DMS79 (cell line): ENCODE measurements at places on chromosomes 6 and 20.

DNA sequence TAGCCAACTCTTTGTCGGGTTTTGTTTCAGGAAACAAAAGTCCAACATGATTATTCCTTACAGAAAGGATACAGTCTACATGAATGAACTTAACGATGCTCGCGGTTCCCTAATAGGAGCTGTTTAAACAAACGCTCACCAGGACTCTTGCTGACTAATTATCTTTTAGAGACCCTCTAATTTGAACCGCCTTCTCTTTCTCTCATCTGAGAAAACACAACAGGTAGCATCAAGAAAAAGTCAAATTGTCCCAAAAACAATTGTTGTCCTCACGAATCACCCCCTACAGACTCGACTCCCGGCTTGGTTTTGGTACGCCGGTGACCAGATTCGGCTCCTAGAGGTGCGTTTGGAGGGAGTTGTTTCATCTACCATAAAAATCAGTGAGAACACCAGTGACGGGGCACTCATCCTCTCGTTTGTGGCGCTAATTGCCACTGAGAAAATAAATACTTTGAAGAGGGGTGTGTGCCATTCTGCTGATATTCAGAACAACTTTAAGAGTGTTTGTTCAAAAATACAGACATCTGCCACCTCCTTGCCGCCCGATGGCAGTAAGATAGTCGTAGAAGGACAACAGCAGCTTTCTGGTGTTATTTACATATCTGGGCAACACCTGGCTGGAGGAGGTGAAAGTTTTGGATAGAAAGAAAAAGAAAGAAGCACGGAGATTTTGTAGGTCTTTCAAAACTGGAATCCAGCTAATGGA, 1.1 kb upstream of the SIM1 start:
- no peak for DNase-seq

GRCh38 chr20:16271450-16271849, 301.8 kb downstream of the KIF16B start:
- no peak for DNase-seq

- no peak for DNase-seq
Observed at GRCh38 chr6:116812051-116812650, 16.7 kb downstream of the GPRC6A start.

GRCh38 chr6:151451417-151451949, 443 bp downstream of the RMND1 start:
- DNase-seq, result no peak

- no peak for DNase-seq
Observed at GRCh38 chr6:88749849-88750248, 213.6 kb downstream of the RNGTT start.

DNA sequence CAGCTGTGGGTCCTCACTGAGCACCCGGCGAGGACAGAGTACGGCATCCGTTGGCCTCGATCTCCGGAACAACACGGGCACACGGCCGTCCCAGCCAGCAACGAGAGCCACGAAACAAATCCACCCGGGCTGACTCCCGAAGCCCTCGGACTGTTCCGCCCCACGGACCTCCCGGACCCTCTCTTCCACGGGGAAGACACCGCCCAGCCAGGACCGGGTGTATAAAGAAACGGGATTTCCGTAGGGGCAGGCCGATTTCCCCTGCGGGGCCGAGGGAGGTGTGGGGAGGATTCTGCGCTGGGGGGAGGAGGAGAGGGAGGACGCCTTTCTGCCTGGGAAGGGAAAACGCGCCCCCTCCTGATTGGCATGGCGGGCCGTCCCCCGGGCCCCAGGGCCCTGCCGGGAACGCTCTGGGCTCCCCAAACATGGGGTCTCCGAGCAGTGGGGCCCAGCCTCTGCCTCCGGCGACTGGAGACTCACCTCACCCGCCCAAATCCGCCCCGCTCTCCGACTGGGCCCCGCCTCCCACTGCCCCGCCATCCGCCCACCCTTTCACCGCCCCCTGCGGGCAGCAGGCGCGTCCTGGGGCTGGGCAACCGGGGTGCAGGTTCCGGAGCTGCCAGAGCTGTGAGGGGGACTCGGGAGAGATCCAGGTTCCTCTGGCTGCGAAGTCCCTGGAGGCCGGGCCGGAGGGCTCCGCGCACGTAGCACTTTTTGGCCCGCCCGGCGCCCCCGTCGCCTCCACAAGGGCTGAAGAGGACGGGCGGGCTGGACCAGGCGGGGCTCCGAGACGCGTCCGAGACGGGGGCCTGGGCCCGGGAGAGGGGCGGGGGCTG, 679 bp upstream of the PPDPF start:
- DNase-seq, result peak; percentile 84

DNA sequence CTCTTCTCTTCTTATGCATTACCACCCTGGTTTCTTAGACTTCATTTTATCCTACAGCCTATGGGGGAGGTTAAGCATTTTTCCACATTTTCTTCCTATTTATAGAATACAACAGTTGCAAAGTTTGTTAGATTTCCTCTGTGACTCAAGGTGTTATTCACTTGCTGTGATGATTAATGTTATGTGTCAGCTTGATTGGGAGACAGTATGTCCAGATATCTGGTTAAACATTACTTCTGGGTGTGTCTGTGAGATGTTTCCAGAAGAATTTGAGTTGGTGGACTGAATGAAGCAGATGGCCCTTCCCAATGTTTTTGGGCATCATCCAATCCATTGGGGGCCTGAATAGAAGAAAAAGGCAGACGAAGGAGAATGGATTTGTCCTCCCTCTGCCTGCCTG, 131.3 kb downstream of the C6orf118 start:
- DNase-seq, result no peak

GRCh38 chr6:148342350-148343046, at the start of gene SASH1:
Gene SASH1 (plus strand): TSS chr6:148342838. CDS start chr6:148343068, 230 bp downstream.
- peak; percentile 27 for DNase-seq

- no peak for DNase-seq
Observed at GRCh38 chr6:5583528-5583927, 322.2 kb downstream of the FARS2 start.

DNA sequence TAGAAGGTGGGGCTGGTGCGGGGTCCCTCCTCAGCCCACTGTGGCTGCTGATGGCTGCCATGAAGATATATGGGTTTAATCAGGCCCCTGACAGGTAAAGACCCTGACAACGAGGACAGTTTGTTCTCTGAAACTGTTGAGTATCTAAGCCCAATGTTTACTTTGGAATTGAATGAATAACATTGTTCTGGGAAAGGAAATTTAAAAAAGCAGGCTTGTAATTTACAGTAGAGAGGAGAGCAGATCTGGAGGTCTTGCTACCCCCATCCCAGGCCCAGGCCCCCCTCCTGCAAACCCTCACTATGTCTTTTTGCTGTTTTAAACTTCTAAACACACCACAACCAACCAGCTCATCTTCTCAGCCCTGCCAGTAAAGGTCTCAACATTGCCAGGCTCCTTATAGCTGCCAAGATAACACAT, 171.3 kb downstream of the CDC5L start:
- DNase-seq, result no peak

DNA sequence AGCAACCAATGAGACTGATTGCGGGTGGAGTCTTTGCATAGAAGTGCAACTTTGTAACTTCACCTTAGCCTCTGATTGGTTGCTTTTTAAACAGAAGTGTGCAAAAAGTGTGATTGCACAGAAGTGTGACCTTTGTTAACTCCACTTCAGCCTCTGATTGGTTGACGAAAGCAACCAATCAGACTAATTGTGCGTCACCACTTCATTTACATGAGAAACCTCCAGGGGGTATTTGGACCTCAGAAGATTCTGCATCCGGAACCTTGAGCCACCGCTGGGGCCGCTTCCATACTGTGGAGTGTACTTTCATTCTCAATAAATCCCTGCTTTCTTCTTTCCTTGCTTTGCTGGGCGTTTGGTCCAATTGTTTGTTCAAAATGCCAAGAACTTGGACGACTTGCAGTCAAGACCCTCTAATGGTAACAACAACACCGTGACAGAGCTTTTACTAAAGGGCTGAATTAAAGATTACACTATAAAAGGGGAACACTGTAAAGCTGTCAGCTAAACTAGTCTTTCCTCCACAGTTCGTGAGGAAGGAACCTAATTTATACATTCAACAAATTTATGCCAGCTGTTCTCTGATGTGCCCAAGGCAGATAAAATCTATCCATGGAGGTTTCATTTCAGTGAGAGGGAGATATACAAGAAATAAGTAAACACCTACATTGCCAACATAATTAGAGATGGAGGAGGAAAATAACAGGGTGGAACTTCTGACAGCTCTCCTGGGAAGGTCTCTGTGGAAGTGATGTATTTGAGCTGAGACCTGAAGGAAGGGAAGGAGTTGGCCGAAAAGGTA, 1.4 kb upstream of the HECA start:
- DNase-seq, result no peak

- no peak for DNase-seq
Observed at GRCh38 chr6:73409395-73409794, 14.8 kb downstream of the DDX43 start.

GRCh38 chr6:82436740-82437139, 73.1 kb downstream of the TPBG start:
- DNase-seq, result no peak

DNA sequence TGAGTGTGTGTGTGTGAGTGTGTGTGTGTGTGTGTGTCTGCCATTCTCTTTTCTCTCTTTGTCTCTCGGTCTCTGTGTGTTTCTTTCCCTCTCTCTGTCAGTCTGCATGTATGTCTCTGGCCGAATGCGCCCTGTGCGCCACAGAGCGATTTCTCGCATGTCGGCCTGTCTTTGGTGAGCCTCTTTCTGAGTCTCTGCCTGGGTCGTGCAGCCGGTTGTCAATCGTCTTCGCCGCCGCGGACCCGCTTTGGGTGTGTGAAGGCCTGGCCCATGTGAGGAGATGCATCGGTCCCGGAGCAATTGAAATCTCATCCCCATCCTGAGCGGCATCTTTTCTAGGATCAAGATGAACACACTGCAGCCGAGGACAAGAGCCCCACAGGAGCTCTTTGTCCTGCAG, 1567.2 kb upstream of the DEFB115 start:
- DNase-seq, result no peak

DNA sequence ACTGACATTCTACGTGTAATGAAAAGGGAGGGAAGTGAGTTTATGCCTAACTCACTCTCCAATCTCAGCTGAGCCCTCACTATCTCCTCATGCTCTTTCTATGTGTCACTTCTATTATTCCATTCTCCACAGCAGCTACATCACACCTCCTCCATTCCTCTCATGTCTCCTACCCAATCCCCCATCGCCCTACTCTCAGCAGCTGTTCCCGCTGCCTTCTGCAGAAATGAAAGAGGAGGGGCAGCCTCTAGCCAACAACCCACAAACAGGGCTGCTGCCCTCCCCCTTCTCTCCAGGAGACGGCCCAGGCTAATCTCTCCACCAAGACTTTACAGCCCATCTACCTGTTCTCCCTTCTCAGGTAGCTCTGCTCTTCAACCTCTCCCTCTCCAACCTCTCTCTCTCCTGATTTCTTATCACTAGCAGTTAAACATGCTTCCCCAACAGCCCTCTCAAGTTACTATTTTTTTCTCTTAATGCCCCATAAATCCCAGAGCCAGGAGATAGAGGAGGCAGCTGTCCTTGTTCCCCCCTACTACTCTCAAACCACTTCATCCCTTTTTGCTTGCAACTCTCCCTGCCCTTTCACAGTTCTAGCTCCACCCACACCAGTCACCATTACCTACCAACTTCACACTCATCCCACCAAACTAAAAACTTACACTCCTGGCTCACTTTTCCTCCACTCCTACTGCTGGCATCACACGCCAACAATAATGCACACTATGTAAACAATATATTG, 136.5 kb downstream of the BTBD9 start:
- DNase-seq, result peak; percentile 69

DNA sequence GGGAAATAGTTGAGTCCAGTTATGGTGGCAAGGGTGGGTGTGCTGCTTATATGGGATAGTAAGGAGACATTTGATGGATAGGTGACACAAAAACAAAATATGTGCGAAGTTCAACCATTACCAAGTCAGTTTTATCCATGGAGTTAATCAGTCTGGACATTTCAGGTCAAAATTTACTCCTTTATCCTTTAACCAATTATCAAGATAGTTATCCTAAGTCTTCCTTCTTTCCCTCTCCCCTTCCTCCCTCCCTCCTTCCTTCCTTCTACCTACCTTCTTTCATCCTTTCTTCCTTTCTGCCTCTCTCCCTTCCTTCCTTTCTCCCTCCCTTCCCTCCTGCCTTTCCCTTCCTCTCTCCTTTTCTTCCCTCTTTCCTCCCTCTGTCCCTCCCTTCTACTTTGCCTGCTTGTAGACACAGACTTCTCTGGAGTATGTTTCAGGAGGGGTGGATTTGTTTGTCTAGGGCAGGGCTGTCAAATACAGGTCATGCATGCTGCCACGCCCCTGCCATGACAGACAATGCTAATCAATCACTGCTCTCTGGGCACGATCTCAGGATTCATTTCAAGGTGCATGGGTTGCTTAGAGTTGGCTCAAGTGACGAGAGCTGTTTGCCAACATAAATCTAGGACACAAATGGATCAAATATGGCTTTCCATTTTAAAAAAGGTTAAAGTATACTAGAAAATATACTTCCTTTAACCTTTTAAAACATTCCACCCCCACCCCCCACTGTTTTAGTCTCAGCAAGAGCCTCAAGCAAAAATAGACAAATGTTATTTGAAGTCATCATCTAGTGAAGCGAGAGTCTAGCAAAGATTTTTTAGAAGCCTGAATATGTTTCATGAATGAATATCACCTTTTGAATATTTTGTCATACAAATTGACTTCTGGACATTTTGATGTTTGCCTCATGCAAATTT, 281.6 kb upstream of the CITED2 start:
- no peak for DNase-seq

- DNase-seq, result peak; percentile 36
Observed at GRCh38 chr6:23705697-23706096, 420.3 kb upstream of the NRSN1 start.
